Stimulated activated CD8-positive, alpha-beta memory T cell treated with anti-CD3 and anti-CD28 coated beads, Interleukin-4, amount 100 ng/mL, for 1 hour (primary cell): ENCODE measurements at places on chromosomes 2 and 18.

DNA sequence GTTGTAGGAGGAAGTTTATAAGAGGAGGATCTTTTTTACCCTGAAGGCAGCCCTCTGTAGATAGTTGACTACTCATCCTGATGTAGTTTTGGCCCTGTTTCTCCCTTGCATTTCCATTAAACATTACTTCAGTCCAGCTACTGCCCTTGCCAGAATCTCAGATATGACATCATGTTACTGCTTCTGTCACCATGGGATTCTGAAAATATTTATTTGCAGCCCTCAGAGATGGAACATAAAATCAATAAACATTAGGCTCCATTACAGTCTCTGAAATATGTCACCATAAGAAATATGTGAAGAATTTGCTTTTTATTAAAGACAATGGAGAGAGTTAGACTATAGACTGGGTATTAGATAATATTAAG is 68.7 kb upstream of the STK39 start:
- no peak for DNase-seq

- no peak for DNase-seq
These were observed 775 bp downstream of the SPRED2 start for GRCh38 chr2:65431421-65432226.

GRCh38 chr2:235598026-235598425 is 104.2 kb downstream of the AGAP1 start:
- no peak for DNase-seq

DNA sequence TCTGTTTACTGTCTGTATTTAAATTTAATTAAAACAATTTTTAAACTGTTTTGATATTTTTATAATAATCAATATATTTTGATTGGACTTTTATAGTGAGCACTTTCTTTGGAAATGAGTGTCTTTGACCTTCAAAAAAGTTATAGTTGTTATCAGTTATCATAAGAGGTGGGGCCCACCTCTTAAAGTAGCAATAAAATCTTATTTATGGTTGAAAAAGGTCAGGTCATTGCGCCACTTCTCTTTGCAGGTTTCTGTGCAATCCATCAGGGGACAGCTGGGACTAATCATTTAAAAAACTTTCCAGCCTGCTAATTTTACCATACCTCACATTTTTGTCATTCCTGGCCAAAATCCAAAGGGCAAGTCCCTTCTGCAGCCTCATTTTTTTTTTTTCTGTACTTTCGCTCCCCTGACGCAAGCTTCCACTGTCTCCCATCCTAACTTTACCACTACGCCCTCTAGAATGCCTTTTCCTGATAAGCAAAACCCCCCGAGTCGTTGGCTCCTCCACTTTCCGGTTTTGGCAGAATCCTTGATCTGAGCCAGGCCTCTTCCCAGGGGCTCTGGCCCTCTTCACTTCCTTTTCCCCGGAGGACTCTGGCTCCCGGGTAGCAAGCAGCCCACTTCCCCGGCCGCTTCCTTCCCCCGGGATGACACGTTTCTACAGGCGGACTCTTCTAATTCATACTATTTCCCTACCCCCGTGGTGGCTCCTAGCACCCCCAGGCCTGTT is 1.1 kb upstream of the SEH1L start:
- no peak for DNase-seq

- no peak for DNase-seq
These were observed 21.4 kb upstream of the RUFY4 start for GRCh38 chr2:218047536-218048225.

DNA sequence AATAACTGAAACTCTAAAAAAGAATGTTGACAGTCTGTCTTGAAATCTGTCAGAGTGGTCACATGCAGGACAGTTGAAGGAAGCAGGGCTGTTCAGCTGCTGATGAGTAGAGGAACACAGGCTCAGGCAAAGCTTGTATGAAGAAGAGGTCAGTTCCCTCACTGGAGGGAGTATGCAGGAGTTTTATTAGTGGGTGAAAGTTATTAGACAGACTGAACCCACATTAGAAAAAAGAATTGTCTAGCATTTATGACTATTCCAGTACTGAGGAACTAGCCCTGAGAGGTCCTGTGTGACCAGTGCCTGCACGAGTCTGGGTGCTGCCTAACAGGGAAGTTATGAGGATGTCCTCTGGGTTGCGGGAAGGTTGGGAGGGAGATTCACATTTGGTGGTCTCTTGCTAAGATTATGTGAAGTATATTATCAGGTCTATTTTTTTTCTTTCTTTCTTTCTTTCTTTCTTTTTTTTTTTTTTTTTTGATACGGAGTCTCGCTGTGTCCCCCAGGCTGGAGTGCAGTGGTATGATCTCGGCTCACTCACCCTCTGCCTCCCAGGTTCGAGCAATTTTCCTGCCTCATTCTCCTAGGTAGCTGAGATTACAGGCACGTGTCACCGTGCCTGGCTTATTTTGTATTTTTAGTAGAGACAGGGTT is 9.6 kb downstream of the TET3 start:
- no peak for DNase-seq

DNA sequence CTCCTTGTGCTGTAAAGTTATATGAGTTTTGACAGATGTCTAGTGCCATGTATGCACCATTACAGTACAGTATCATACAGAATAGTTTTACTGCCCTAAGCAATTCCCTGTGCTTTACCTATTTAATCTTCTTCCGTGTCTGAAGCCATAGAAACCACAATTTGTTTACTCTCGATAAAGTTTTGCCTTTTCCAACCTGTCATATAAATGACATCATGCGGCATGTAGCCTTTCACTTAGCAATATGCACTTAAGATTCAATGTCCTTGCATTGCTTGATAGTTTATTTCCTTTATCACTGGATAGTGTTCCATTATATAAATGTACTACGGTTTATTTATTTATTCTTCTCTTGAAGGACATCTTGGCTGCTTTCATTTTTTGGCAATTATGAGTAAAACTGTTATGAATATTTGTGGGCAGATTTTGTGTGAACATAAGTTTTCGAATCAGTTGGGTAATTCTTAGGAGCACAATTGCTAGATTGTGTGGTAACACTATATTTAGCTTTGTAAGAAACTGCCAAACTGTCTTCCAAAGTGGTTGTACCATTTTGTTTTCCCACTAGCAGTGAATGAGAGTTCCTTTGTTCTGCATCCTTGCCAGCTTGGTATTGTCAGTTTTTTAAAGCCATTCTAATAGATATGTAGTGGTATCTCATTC is 136.8 kb upstream of the MAP3K20 start:
- no peak for DNase-seq
